ENCODE measurements at places on chromosomes 3 and 15.
A peak's percentile ranks its signal among the peaks of the same experiment; 100 is the strongest.

DNA sequence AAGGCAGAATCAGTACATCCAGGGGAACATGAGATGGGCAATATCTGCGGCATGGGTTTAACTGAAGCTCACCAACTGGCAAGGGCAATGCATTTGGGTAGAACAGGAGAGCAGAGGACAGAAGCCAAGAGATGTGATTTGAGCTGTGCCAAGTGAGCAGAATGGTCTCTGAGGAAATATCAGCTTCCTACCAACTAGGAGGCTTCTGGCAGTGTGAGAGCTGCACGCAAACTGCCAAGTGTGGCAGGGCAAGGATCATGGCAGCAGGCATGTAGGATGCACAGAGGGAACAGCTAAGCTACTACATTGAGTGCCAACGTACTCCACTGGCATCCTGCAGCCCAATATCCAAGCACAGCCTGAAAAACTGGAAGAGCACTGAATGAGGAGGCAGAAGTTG lies 1036.5 kb downstream of the TUSC7 start:
- no peak for DNase-seq

- DNase-seq = no peak
Measured at GRCh38 chr15:64925335-64926330, 13.9 kb downstream of the ANKDD1A start.

DNA sequence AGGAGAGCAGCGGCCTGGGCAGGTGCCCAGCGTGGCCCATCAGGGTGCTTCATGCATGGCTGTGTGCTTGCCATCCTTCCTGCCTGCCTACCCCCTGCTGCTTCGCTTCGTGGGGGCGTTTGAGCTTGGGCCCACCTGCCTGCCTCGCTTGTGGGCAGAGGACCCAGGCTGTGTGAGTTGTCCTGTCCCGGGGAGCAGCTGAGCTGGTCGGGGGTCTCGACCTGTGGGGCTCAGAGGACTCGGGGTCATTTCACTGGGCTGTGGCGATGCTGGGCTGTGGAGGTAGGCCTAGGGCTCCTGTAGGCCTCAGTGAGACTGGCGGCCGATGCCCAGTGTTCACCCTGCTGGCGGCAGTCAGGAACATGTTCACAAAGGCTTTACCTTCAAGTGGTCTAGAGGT lies 12.1 kb upstream of the STAB1 start:
- no peak for DNase-seq

DNA sequence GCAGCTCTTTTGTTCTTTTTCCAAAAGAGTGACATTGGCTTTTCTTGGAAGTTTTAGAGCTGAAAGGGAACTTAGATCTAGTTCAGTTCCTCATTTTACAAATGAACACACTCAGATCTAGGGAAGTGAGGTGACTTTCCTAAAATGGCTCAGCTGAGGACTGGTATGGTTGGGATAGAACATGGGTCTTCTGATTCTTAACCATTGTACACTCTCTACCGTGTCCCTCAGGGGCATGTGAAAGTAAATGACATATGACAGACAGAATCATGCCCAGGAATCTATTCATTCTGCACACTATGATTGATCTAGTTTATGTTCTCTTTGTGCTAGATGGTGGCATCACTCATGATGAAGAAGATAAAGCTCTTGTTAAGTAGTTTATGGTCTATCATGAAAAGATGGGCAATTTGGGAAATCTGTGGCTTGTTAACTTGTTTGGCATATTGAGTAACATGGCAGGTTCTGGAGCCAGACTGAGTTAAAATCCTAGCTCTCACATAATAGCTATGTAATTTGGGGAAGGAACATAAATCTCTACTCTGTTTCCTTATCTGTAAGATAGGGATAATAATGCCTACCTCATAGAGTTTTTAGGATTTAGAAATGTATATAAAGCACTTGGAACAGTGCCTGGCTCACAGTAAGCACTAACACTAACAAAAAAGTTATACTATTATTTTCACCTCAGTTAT lies 30.9 kb downstream of the UBE2E1 start:
- no peak for DNase-seq

DNA sequence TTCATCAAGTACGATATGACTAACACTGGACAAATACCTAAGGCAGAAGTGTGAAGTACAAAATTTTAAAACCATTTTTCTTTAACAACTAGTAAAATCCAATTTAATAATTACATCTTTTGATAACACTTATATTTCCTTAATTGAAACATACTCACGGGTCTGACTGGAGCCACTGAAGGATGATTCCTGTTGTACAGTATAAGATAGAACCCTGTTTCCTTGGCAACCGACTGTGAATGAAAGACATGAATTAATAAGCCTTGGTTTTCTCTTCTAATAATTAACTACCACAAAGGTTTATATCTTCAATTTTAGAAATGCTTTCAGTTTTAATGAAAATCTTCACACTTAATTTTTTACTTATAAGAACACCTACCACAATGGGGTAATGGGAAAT lies 19.4 kb downstream of the DHX36 start:
- no peak for DNase-seq

GRCh38 chr3:116809208-116809607 lies 99.6 kb downstream of the TUSC7 start:
- DNase-seq = no peak

DNA sequence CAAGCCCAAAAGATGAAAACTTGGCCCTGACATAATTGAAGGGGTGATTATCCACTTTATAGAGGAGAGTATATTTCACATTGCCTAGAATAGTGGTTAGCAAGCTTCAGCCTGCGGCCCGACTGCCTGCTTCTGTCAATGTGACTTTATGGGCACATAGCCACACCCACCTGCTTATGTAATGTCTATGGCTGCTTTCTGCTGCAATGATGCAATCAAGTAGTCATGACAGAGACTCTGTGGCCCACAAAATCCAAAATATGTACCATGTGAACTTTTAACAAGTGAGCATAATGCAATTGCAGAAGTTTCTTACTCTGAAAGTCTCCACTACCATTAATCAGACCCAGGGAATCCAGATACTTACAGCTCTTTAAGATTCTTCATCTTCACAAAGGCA lies 103.1 kb downstream of the LRIG1 start:
- no peak for DNase-seq

DNA sequence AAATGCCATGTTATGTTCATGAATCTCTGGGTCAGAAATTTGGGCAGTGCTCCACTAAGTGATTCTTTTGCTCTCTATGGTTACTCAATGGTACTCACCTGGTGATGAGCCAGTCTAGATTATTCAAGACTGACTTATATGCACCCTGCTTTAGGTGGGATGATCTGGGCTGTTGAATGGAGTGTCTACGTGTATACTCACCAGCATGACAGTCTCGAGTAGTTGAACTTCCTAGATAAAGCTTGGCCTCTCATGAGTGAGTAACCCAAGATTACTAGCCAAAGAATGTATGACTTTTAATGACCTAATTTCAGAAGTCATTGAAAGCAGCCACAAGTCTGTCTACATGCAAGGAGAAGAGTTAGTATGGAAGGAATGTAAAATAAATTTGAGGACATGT lies 77.5 kb upstream of the CADM2 start:
- peak; percentile 3 for DNase-seq

DNA sequence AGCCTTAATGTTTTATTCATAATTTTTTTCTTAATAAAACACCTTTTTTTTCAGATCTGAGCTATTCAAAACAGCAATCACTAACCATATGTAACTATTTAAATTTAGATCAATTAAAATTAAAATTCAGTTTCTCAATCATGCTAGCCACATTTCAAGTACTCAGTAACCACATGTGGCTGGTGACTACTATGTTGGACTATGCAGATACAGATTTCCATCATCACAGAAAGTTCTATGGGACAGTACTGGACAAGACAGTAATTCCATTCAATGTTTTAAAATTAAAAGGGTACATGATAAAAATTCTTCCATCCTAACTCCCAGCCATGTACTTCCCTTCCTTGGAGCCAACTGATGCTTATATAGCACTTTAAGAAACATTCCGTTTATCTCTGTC lies 119.3 kb downstream of the GLDN start:
- DNase-seq = no peak

GRCh38 chr3:45975686-45976085 lies 19.9 kb downstream of the FYCO1 start:
- no peak for DNase-seq

DNA sequence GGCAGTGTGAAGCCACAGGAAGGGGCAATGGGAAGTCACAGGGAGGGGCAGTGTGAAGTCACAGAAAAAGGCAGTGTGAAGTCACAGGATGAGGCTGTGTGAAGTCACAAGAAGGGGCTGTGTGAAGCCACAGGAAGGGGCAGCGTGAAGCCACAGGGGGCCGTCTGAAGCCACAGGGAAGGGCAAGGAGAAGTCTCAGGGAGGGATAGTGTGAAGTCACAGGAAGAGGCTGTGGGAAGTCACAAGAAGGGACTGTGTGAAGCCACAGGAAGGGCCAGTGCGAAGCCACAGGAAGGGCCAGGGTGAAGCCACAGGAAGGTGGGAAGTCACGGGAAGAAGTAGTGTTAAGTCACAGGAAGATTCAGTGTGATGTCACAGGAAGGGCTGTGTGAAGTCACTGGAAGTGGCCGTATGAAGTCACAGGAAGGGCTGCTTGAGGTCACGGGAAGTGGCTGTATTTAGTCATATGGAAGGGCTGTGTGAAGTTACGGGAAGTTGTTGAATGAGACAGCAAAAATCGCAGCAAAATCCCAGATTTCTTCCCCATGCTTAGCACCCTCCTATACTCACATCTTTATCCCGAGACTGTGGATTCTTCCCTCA lies 38.6 kb downstream of the GASK1A start:
- DNase-seq = no peak

- DNase-seq = no peak
Measured at GRCh38 chr3:192026661-192027060, 565.7 kb downstream of the PYDC2 start.

DNA sequence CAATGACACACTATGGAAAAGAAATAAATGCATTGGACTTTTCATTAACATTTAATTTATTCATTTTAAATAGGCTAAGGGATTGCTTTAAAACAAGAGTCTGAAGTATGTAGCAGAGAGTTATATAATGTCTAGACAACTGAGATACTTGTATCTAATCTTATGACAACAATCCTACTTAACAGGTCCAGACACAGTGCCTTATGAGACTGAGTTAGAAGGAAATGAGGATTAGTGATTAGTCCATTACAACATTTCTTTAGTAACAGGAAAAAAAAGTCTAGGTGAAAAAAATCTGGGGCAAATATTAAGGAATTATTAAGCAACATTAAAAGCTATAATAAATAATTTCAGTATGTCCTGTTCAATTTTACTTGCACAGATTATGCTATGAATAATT lies 140.6 kb downstream of the MEIS2 start:
- peak; percentile 37 for DNase-seq

GRCh38 chr15:68618908-68619698 lies 40.3 kb downstream of the CORO2B start:
- DNase-seq = no peak

DNA sequence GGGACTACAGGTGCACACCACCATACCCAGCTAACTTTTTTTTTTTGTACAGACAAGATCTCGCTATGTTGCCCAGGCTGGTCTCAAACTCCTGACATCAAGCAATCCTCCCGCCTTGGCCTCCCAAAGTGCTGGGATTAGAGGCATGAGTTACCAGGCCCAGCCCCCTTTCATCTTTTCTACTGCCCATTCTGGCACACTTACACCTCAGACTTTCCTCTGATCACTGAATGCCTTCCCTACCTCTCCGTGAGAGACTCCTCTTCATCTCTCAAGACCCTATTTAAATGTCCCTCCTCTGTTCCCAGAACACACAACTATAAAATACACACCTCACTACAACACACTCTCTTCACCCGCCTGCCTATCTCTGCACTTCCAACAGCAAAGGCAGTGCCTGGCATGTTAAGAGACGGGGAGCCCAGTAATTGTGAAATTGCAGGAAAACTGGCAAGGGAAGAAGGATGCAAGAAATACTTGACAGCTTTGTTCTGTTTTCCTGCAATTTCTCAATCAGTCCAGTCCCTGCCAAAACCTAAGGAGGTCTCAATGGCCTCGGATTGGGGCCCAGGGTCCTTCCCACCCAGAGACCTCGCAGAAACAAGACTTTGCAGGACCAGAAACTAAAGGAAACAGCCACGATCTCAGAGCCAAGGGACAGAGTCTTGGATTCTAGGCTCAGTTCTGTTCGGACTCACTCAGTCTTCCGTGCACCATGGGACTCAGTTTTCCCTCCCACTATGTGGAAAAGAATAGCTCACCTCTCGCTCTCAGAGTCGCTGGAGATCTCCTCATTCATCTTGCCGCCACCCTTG lies 849 bp downstream of the RRP9 start:
- DNase-seq = no peak

DNA sequence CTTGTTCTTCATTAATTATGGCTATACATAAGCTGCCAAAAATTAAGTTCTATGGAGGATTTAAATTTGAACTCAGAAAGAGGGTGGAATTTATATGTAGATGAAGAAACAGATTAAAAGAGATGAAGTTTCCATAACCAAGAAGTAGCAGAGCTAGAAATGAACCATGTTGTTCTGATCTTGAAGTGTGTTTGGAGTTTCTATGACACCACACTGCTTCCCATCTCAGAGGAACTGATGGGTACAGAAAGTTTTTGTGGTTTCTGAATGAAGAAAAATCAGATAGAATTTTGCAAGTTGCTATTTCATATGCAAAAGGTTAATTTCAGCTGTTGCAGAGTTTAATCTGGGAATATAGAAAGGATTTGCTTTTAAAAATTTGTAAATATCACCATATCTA lies 710.3 kb downstream of the PDCD6IP start:
- no peak for DNase-seq

GRCh38 chr3:80994085-80994665 lies 767.3 kb downstream of the GBE1 start:
- DNase-seq = no peak

GRCh38 chr3:62659660-62660059 lies 215.6 kb downstream of the CADPS start:
- DNase-seq = no peak

DNA sequence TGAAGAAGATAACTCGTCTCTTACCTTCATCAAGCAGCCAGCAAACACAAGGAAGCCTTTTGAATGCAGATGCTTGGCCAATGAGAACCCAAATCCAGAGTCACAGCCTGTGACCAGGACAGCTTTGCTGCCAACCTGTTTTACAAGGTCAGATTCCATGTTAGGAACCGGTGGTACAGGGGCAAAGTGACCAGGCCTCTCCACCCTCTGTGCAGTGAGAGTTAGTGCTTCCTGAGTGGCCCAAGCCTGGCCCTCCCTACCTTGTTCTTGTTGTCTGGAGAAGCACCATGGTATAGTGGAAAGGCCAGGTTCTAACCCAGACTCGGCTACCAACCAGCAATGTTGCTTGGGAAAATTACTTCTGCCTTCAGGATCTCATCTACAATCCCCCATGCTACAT lies 23.4 kb downstream of the BDH1 start:
- no peak for DNase-seq

GRCh38 chr15:57149196-57149595 lies 227.1 kb upstream of the CGNL1 start:
- DNase-seq = peak; percentile 37

GRCh38 chr3:87553058-87553457 lies 276.7 kb upstream of the POU1F1 start:
- DNase-seq = no peak

Data from foreskin keratinocyte (primary cell).